ENCODE measurements at places on chromosomes 3 and 15.

DNA sequence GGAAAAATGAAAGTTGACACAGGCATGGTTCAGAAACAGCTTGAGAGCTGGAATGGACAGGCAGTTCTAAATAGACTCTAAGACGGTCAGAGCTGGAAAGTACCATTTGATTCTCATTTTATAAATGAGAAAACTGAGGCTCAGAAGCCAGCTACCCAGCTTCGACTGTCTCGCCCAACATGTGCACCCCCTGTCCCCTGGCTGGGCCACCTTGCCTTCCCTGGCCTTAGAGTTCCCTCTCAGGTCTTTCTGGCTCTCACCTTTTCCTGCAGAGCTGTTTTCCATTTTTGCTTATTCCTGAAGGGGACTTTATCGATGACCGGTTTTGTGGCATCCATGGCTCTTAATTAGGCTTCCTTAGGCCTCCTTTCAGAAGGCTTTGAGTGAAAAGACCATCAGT lies 17.3 kb upstream of the DOCK3 start:
- DNase-seq, result no peak

GRCh38 chr15:88391700-88392099 lies 75.5 kb downstream of the MRPL46 start:
- no peak for DNase-seq

- DNase-seq, result no peak
Observed at GRCh38 chr3:60160822-60161748, 1090.2 kb downstream of the FHIT start.

- DNase-seq, result no peak
Observed at GRCh38 chr3:25287291-25287884, 140.7 kb upstream of the RARB start.
